Stimulated activated CD4-positive, alpha-beta T cell treated with anti-CD3 and anti-CD28 coated beads, Interleukin-12 subunit alpha, Interleukin-12 subunit beta, amount 100 ng/mL, for 4 hours (primary cell): ENCODE measurements at places on chromosomes 2 and 18.

GRCh38 chr2:64525317-64525613, 1.1 kb downstream of the AFTPH start:
- DNase-seq: peak; percentile 15

- no peak for DNase-seq
These were observed 113.4 kb upstream of the WDSUB1 start for GRCh38 chr2:159399716-159400415.

DNA sequence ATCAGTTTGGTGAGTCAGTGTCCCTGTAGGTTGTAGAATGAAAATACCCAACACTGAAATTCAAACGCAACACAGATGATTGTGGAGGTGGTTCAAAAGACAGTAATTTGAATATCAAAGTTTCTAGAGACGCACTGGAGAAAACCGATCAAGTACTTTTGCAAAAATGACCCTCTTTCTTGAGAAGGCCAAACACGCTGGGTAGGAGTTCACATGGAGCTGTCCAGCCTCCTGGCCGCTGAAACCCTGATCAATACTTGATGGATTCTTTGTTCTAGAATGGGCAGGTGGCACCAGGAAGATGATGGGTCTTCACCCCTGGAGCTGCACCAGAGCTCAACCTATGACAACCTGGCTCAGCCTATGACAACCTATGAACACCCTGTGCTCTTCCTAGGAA, 39.7 kb upstream of the UBE2F start:
- DNase-seq: no peak

DNA sequence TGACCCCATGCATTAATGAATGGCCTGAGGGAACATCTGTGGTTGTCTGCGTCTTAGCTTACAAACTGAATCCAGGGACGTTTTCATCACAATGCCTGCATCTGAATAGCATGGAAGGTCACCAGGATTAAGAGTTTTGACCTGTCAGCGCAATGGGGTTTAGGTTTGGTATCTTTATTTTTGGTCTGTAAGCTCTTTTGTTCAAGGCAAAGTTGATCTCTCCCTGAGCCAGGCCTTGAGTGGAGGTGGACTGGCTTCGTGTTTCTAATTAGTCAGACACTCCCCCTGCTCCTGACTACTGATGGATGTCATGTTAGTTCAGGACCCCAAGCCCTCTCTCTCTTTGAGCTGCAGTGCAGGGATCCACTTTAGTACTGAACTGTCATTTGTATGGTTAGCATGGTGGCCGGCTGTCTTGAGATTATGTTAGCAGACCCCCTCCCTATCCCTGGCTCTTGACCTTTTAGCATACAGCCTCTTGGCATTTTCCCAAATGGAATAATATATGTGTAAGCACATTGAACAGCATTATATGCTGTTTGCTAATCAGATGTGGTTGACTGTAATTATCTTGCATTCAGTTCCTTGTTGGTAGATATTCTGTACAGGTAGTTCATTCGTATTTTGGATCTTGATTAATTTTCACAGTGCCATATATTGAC, 59.2 kb downstream of the LYPD6 start:
- DNase-seq: no peak

DNA sequence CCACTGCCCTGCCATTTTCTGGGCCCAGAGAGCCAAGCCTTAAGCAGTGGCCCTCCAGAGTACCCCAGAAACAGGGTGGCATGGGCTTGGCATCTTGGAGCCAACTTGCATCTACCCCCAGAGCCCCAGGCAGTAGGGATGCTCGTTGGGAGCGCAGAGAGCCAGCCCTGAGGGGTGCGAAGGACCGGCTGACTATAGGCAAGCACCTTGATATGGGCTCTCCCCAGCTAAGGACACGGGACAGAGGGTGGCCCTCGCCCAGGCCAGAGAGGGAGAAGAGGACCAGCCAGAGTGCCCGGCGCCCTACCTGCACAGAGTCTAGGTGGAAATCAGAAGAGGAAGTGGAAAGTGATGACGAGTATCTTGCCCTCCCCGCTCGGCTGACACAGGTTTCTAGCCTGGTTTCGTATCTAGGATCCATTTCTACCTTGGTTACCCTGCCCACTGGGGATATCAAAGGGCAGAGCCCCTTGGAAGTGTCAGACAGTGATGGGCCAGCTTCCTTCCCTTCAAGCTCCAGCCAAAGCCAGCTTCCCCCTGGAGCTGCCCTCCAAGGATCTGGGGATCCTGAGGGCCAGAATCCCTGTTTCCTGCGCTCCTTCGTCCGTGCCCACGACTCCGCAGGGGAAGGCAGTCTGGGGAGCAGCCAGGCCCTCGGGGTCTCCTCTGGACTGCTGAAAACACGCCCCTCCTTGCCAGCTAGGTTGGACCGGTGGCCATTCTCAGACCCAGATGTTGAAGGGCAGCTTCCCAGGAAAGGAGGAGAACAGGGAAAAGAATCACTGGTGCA, 16.2 kb downstream of the CEP68 start:
- DNase-seq: no peak

DNA sequence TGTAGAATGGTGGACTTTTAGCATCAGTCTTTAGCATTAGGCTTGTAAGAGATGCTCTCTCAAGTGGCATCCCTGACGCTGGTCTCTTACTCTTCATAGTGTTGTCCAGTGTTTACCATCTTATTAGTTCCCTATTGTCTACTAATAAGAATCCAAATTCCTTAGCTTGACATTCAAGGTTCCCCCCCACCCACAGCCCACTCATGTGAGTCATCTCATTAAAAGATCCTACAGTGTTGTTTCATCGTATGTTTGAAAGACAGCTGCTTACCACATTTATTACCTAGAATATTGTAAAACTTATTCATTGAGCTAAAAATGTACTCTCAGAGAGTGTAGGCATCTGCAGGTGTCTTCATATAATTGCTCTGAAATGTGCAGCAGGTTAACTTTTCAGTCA, 28.5 kb downstream of the EIF5B start:
- no peak for DNase-seq

DNA sequence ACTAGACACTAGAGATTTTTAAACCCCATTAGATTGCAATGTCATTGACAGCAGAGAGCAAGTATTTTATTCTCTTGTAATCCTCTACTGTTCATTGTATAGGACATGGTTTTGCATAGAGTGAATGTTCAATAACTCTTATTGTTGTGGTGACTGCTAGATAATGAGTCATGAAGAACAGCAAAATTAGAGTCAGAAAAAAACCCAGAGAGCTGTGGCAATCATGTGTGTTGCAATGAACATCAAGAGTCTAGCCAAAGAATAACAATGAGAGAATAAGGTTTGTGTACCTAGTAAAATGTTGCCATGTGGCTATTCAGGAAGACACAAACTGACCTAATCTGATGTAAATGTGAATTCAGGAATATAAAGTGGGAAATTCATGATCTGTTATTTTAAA, 684.0 kb downstream of the DSC3 start:
- no peak for DNase-seq

- DNase-seq: no peak
These were observed 34.3 kb downstream of the AFF3 start for GRCh38 chr2:100107906-100108647.

DNA sequence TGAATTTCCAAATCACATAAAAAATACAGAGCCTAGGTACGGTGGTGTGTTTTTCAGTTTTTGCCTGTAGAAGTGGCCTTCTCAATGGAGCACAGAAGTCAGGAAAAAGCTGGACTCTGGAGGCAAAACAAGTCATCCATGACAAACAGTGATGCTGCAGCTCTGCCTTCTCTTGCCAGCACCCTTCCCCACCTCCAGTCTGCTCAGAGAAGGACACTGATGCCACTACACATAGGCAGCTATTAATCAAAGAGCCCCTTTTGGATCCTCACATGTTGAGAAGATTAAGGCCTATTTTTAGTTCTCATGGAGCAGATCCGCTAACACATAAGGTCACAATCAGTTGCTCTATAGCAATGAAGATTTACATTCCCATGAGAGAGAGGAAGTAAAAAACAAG, 181.6 kb upstream of the GALNT5 start:
- DNase-seq: no peak

DNA sequence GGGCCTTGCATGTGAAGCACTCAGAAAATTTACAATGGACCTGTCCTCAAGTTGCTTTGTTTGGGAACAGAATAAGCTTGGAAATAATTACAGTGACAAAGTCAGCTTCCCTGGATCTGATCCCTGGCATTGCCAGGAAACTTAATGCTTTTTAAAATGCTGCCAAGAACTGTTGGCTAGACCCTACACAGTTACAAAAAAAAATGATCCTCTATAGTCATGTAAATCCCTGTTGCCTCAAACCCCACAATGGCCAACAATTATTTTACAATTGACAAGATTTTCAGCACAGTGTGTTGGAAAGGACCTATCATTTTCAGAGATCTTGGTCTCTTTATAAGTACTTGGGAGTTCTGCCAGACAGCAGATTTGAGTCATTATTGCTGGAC, 470.4 kb upstream of the ACVR2A start:
- no peak for DNase-seq

- DNase-seq: no peak
These were observed 101.8 kb upstream of the MYO3B start for GRCh38 chr2:170076189-170076588.

GRCh38 chr2:236568068-236568921, 1.3 kb upstream of the ACKR3 start:
- no peak for DNase-seq

DNA sequence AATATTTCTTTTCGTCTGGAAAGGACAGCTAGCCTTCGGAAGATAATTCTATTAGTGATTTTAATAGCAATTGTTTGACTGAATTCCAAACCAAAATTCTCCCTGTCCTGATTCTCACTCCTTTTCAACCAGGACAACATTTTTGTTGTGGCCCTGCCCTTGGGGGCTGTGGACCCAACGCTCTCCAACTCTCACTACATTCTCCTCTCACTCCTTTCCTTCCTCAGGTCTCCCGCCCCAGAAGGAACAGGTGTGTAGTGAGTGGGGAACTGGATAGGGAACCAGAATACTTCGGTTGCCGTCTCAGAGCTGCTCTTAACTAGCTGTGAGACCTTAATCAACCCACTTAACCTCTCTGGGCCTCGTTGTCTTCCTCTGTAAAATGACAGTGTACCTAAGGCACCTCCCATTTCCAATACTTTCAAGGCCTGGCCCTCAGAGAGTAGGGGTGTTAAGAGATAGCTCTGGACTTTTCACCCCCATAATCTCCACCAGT, 638 bp upstream of the ADD2 start:
- DNase-seq: no peak

DNA sequence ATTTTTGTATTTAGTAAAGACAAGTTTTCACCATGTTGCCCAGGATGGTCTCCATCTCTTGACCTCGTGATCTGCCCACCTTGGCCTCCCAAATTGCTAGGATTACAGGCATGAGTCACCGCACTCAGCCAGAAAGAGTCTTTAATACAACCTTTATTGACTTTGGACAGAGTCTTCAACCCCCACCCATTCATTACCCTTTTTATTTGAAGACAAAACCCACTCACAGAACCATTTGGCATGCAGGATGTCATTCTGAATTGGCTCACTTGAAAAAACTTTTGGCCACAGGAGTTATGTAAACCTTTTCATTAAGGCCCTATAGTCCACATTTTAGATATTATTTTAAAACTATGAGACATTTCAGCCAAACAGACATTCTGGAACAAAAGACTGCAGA, 217.9 kb upstream of the RND3 start:
- no peak for DNase-seq

- no peak for DNase-seq
These were observed 147.2 kb downstream of the TSN start for GRCh38 chr2:121902616-121903015.

GRCh38 chr2:240946046-240946445, 39.9 kb downstream of the CROCC2 start:
- DNase-seq: no peak

- no peak for DNase-seq
These were observed 134.5 kb downstream of the MEIS1 start for GRCh38 chr2:66569321-66569851.

GRCh38 chr2:61411109-61411508, 59.8 kb downstream of the USP34 start:
- no peak for DNase-seq
